ENCODE measurements at places on chromosomes 3 and 15. TPM values are rescaled to one million over a fixed set of nuclear protein-coding genes. Genes with fewer than 3 reads are reported as not detected.

- no peaks in the 10 kb centered on the region for H3K4me1 ChIP-seq
- DNase-seq, result no peak
- H3K4me3 ChIP-seq, result no peak overlapping the region
These were observed 2.3 kb upstream of the CYP1A2 start for GRCh38 chr15:74746389-74746788.

DNA sequence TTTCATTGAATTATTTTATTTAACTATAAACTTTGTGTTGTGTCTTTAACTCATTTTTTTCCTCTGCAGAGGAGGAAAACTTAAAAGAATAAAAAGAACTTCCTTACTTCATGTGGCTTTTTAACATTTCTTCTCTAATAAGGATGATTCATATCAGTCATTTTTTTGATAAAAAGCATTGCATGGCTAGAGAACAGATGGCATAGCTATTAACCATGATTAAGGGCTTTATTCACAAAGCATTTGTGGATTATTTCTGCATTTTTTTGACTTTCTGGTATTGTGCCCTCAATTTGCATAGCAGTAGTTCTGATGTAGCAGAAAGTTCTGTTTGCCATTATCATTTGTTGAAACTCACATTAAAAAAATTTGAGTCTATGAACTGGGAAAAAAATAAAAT, 540.8 kb downstream of the SI start:
- no peak overlapping the region for H3K27ac ChIP-seq
- H3K4me3 ChIP-seq, result no peak overlapping the region
- no peak for DNase-seq
- no peaks in the 10 kb centered on the region for H3K27me3 ChIP-seq

- H3K27ac ChIP-seq, result no peak overlapping the region
- H3K4me1 ChIP-seq, result peaks cover 48% of the 10 kb centered on the region
- H3K27me3 ChIP-seq, result no peaks in the 10 kb centered on the region
- H3K36me3 ChIP-seq, result no peaks in the 10 kb centered on the region
- DNase-seq, result no peak
- no peak overlapping the region for H3K4me3 ChIP-seq
These were observed 61.4 kb downstream of the SMAD6 start for GRCh38 chr15:66763186-66764071.

- no peak for DNase-seq
- H3K27me3 ChIP-seq, result no peaks in the 10 kb centered on the region
- H3K27ac ChIP-seq, result no peak overlapping the region
- no peak overlapping the region for H3K4me3 ChIP-seq
- no peaks in the 10 kb centered on the region for H3K36me3 ChIP-seq
These were observed 27.2 kb downstream of the AQR start for GRCh38 chr15:34942363-34942762.

- no peaks in the 10 kb centered on the region for H3K36me3 ChIP-seq
- DNase-seq, result no peak
- no peak overlapping the region for H3K27ac ChIP-seq
- H3K27me3 ChIP-seq, result no peaks in the 10 kb centered on the region
- no peaks in the 10 kb centered on the region for H3K4me1 ChIP-seq
- H3K4me3 ChIP-seq, result no peak overlapping the region
These were observed 424.1 kb downstream of the ZNF385D start for GRCh38 chr3:21326704-21327475.

GRCh38 chr15:39581793-39582285, 960 bp downstream of the THBS1 start:
- peak overlapping the region; percentile 84 for H3K4me3 ChIP-seq
- DNase-seq, result peak; percentile 76
- no peaks in the 10 kb centered on the region for H3K27me3 ChIP-seq
- H3K27ac ChIP-seq, result peak overlapping the region; percentile 43

GRCh38 chr15:60371175-60372051, 26.4 kb downstream of the ANXA2 start:
- no peak overlapping the region for H3K27ac ChIP-seq
- H3K4me3 ChIP-seq, result no peak overlapping the region
- H3K4me1 ChIP-seq, result peaks cover 33% of the 10 kb centered on the region
- peaks cover 3% of the 10 kb centered on the region for H3K36me3 ChIP-seq
- no peaks in the 10 kb centered on the region for H3K27me3 ChIP-seq
- DNase-seq, result no peak

DNA sequence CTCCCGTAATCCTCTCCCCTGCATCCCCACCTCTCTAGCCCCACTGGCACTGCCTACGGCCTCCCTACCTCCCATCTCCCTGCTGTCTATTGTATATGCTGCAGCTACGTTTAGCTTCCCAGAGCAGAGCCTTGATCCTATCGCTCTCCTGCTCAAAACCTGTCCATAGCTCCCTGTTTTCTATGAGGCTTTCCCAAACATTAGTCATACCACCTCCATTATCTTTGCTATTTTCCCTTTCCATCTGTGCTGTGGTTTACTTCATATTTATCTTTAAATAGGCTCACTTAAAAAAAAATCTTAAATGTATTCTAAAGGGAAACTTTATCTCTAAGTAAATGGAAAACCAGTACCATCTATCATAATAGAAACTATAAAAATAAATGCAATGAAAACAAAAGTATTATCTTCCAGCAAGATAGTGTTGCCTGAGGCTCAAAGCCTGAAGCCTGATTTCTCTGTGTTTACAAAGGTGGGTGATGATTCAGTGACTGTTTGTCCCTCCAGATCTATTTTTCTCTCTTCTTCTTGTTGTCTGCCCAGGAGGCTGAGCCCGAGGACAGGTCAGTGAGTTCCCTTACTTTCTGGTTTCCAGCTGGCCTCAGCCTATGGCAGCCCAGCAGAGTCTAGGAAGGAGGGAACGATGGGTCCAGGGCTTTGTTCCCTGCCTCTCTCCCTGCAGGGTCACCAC, 397.1 kb upstream of the CFAP20DC start:
- H3K36me3 ChIP-seq, result no peaks in the 10 kb centered on the region
- DNase-seq, result no peak
- no peaks in the 10 kb centered on the region for H3K4me1 ChIP-seq
- H3K4me3 ChIP-seq, result no peak overlapping the region
- no peak overlapping the region for H3K27ac ChIP-seq
- no peaks in the 10 kb centered on the region for H3K27me3 ChIP-seq

DNA sequence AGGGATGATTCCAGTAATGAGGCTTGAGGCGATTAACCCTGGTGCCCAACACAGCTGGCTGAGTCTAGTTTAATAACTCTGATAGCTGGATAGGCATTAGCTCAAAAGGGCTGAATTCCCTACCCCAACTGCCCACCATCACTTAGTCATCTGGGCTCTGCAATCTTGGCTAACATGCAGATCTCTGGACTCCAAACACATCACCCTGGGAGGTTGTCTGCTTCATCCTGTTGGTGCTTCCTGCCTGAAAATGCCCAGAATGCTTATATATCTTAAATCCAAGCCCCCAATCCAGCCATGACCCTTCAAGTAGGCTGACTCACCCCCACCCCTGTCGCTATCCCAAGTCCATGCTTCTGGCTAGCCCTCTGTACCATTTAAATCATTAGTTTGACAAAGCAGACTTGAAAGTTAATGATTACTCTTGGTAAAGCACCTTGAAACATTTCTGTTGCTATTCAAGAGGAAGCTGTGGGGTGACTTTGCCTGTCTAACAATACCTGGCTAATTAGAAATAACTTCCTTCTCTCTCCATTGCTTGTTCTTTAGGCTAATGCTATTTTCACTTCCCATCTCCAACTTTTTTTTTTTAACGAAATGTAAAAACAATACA, 107.0 kb upstream of the RORA start:
- no peak overlapping the region for H3K27ac ChIP-seq
- no peak for DNase-seq
- H3K4me1 ChIP-seq, result no peaks in the 10 kb centered on the region
- no peak overlapping the region for H3K4me3 ChIP-seq
- no peaks in the 10 kb centered on the region for H3K36me3 ChIP-seq

Gene IFRD2
- 89.5 TPM for total RNA-seq

Measured in Caco-2 (cell line).